AG09309 (cell line): ENCODE measurements at places on chromosomes 7 and 10.

GRCh38 chr7:54796150-54796549, 37.1 kb upstream of the SEC61G start:
- DNase-seq = no peak

GRCh38 chr7:130156140-130156539, 49.1 kb downstream of the TMEM209 start:
- DNase-seq = no peak

DNA sequence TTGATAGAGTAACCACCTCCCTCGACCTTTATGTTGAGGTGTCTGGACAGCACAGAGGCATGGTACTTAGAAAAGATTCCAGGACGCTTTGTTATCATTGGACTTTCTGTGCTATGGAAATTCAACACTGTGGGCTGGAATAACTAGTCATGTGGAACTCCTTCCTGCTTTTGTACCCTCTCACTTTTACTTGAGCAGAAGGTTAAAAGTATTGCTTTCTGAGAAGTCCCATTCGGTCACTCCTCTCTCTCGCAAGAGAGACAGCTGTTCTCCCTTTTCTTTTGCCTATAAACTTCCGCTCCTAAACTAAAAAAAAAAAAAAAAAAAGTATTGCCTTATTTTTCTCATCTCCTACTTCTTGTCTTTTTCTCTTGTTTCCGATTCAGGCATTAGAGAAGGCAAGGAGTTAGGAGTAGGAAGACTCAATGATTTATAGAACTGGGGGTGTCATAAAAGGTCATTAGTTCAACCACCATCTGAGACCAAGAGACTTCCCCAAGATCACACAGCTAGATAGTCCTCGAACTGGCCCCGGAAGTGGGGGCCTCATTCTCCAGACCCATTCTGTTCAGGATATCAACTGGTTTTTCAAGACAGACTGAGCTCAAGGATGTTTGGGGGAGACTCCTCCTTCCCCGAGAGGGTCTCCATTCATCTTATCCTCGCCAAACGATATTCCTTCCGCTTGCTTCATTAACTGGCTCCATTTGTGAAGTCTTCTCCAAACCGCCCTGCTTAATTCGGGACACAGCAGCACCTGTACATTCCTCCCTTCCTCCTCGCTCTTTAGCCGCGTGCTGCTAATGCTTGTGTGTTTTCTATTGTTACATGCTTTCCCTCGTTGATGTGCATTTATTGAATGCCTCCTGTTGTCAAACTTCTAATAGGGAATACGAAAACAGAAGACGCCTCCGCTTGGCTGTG, 995 bp upstream of the INPP5F start:
- no peak for DNase-seq

- no peak for DNase-seq
These were observed 172.9 kb downstream of the TMEM26 start for GRCh38 chr10:61280303-61280702.

- DNase-seq = no peak
These were observed 121.6 kb upstream of the KAT6B start for GRCh38 chr10:74704629-74705357.

DNA sequence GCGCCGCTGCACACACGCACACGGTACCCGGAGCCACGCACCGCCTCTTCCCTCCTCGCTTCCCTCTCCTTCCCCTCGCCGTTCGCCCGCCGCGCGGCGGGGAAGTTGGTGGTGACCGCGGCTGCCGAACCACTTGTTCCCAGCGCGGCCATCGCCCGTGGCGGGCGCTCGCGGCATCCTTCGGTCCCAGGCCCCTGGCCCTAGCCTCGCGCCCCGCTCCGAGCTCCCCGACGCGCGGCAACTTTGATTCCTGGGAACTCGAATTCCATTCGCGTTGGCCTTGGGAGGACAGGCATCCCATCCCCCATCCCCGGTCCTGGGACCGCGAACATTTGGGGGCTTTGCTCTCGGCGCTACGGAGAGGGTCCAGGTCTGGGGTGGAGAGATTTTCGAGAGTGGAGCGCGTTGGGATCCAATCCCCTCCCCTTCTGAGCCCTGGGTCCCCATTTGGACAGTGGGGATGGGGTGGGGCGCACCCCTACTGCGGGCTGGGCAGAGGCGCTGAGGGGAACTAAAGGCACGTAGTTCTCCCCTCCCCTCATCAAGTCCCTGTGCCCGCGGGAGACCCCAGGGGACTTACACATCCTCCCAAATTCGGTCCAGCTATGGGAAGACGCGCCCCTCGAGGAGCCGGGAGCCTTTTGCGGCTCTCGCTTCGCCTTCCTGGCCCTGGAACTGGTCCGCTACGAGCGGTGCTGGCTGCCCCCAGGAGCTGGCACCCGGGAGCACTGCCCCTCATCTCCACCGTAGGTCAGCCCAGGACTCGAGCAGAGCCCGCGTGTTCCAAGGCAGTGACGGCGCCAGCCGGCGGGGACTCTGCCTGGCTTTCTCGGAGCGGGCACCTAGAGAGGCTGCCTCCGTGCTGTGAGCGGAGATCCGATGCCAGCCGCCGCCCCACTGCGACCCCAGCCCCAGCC, 834 bp downstream of the CDH23 start:
- no peak for DNase-seq

DNA sequence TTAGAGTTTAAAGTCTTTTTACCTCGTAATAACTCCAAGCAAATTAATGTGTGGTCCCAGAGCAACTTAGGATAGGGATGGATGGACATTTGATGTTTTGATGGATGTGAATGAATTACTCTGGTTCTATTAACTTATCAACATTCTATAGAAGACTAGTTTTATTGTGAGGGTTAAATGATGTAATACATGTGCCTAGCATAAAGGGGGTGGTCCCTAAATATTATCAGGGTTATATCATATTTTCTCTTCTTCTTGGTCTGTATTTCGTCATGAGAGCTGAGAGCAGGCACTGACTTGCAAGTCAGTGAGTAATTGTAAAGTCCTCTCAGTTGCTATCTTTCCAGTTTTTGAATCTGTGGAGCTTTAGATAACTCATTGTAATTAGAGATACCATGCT, 219.3 kb downstream of the GATA3 start:
- no peak for DNase-seq

DNA sequence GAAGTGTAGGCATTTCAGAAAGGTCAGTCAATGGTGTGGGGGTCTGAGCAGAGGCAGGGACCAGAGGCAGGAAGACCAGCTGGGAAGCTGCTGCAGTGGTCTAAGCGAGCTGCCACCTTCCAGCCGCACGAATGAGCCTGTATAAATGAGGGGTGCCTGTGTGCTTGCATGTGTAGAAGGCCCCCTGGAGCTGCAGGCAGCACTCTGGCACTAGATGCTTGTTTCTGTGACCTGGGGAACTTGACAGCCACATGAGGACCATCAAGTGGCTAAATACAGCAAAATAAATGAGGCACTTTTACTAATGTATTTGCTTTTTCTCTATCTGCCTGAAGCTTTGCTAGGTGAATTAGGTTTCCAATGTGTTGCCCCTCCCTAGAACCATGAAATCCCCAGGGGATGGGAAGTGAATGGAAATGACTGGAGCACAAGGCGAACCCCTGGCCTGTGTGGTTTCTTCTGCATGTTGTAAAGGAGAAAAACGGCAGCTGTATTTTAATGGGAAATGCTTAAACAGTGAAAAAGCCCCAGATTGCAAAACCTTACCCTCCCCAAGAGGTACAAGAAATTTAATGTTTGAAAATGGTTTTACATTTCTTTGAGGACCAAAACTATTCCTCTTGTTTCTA, 57.7 kb downstream of the PYROXD2 start:
- DNase-seq = peak; percentile 94

DNA sequence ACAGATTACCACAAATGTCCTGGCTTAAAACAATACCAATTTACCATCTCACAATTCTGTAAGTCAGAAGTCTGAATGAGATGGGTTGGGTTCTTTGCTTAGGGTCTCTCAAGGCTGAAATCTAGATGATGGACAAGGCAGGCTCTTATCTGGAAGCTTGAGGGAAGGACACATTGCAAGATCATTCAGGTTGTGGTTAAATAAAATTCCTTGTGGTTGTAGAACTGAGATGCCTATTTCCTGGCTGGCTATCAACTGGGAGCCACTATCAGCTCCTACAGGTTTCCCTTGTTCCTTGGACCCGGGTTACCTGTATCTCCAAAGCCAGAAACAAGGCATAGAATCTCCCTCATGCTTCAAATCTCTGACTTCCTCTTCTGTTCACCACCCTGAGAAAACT, 148.4 kb downstream of the MDFIC start:
- no peak for DNase-seq

DNA sequence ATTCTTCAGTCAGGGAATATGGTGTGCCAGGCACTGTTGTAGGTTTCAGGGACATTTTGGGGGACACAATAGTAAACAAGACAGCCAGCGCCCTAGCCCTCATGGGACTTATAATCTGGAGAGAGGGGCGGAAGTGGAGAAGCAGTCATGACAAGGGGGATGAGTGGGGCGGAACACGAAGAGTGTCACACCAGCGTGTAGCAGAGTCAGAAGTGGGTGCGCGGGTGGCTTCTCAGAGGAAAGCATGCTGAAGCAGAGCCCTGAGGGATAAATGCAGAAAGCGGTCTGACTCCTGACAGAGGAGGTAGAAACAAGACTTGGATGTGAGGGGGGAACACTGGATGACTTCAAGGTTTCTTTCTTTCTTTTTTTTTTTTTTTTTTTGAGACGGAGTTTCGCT, 160.3 kb upstream of the LYZL2 start:
- no peak for DNase-seq

DNA sequence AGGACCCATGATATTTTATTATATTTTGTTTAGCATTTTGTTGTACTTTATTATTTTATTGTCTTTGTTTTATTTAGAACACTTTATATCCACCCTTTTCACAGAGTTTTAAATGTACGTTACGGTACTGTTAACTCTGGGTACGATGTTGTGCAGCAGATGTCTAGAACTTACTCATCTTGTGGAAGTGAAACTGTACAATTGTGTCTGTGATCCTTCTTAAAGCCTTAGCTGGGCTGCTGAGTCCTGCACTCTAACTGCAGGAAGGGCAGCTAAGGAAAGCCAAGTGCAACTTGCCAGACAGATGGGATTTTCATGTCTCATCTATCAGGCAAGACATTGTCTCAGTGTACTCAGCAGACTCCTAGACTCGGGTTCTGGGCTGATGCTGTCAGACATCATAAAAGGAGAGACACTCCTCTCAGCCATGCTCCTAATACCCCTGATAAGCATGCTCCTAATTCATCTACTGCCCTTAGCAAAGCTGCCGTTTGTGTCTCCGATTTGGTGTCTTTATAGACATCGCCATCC, 14.6 kb upstream of the INSYN2A start:
- DNase-seq = no peak

- DNase-seq = no peak
These were observed 22.1 kb upstream of the HSPB1 start for GRCh38 chr7:76280408-76280807.

DNA sequence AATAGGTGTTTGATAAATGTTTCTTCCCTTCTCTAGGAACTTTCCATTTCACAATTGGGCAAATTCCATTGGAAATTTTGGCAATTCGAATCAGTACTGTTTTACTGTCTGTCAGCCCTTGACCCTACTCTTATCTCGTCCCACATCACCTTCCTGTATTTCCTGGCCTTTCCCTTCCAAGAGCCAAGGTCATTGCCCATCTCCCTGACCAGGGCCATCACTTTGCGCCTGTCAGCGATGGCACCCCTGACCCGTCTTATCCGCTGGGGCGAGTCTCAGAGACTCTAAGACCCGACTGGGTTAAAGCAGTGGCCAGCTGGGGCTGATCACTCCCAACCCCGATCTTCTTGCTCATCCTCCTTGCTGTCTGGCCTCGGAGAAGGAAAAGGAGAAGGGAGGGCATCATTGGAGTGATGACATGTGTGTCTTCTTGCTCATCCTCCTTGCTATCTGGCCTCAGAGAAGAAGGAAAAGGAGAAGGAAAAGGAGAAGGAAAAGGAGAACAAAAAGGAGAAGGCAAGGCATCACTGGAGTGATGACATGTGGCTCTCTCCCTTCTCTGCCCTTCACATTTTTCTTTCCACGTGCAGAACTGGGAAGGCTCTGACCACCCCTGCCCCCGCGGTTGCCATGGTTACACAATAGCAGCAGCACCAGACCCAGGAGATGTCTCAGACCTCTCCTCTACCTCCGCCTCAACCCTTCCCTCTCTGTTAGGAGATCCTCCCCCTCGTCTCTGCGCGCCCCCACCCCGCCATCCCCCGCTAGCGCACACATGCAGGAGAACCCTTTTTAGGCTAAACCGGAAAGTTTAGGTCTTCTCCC, 2.0 kb downstream of the SEMA3D start:
- no peak for DNase-seq

DNA sequence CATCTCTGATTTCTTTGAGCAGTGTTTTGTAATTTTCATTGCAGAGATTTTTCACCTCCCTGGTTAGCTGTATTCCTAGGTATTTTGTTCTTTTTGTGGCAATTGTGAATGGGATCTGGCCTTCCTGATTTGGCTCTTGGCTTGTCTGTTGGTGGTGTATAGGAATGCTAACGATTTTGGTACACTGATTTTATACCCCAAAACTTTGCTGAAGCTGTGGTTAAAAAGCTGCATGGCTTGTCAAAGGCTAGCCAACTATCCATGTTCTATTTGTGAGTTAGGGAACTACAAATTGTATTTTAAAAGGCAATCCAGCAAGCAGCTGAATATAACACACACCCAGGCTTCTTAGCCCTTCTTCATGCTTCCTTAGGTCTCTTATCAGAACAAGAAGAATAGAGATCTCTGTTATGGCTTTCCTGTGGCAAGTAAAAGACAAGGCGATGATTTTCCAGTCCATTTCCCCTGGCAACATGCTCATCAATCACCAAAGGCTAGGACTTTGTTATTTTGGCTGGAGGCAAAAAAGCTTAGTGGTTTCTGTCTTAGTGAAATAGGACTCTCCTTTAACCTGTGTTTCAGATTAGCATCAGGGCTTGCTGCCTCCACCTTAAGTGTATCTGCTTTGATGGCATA, 77.5 kb downstream of the CDK6 start:
- DNase-seq = no peak

- no peak for DNase-seq
These were observed 24.3 kb downstream of the IL6 start for GRCh38 chr7:22751341-22751740.

DNA sequence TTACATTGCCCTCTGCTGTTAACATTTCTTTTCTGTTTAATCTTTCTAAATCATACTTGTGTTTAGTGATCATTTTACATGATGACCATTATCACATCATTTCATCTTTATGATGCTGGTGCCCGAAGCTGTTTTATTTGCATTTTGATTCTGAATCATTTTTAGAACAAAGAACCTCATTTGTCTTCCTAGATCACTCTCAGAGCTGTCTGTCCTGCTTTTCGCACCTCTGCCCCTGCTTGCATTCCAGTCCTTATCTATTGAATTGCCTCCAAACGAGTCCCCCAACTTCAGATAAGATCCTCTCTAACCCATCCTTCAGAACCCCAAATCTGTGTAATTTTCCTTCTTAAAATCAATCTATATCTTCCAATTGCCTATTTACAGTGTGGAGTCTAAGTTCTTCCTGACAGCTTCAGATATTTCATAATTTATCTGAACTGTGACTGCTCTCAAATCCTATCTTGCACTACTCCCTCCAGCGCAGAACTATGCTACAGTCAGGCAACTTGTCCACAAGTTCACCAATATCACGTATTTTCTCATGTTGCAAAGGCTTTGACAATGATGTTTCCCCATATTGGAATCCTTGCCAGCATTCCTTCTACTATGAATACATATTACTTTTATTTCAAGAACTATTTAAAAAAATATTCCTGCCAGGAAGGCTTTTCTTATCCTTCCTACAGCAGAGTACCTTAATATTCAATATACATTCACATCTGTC, 346.5 kb upstream of the CACNA2D1 start:
- DNase-seq = peak; percentile 27
